Stimulated activated CD4-positive, alpha-beta T cell treated with anti-CD3 and anti-CD28 coated beads, Interleukin-1b, Interleukin-23, amount 100 ng/mL, for 24 hours (primary cell): ENCODE measurements at places on chromosomes 7 and 10.

DNA sequence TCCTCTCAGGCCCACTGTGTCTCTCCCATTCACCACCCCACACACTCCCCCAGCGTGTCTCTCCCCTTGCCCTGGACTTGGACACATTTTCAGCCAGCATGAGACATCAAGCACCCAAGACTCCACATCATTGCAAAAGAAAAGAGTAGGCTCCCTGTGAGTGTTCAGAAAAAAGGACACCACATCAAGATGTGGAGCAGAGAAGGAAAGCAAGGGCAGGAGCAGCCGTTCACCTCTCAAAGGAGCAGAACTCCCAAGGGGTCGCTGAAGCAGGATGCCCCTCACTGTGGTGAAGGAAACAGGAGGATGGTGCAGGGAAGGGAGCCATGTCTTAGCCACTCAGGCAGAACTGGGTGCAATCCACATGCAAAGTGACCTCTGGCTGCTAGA, 89.9 kb upstream of the MACROH2A2 start:
- no peak for DNase-seq

- no peak for DNase-seq
Measured at GRCh38 chr7:26459540-26460193, 168.0 kb downstream of the SNX10 start.

DNA sequence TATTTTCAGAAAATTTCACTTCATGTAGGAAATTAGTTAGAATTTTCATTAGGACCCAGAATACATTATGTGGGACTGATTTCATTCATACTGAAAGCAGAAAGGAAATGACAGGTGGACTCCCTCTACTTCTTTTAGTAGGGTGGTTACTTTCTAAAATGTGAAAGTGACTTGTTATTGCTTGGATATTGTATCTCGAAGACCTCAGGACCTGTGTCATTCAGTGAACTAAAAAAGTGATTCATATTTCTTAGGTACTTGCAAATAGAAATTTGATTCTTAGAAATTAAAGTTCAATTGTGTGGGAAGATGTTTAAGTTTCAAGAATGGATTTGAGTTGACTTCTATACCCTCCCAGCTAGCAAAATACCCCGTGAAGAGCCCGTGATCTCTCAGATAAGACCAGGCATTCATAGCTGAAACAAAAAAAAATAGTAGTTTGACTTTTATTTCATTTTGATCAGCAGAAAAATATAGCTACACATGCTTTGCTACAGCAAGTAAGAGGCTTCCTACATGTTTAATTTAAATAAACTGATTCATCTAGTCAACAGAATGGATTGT, 1037.1 kb downstream of the GATA3 start:
- no peak for DNase-seq

- DNase-seq = no peak
Measured at GRCh38 chr10:47049056-47049851, 138.0 kb downstream of the PTPN20 start.

DNA sequence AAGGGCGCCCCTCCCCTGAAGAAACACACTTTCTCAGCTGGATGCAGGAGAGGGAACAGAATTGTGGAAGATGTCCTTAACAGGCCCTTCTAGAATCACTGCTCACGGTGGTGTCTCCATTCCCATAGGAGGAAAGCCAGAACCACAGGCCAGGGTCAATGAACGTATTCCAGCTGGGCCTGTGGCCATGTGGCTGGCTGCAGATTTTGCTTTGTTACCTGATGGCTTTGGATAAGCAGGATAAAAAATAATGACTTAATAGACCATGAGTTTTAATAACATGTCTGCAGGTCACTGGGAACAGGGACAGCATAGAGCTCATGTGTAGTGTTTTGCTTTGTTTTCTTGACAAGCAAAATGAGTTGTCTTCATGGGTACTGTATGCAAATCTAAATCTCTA, 210.3 kb downstream of the TRIL start:
- no peak for DNase-seq

DNA sequence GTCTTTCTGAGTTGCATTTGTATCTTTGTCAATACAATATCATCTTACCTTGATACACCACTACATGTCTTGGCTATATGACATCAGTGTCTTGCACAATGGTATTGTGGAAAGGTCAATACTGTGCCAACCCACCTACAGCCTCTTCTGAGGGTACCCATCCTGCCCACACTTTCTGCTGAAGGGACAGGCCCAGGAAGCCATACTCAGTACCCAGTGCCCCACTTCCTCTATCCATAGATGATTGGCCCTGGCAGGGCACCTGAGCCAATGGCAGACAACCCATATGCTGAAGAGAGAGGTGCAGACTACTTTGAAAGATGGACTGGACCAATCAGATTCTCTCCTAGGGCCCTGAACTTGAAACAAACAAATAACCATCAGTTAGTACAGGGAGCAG, 152.0 kb upstream of the ADO start:
- no peak for DNase-seq

DNA sequence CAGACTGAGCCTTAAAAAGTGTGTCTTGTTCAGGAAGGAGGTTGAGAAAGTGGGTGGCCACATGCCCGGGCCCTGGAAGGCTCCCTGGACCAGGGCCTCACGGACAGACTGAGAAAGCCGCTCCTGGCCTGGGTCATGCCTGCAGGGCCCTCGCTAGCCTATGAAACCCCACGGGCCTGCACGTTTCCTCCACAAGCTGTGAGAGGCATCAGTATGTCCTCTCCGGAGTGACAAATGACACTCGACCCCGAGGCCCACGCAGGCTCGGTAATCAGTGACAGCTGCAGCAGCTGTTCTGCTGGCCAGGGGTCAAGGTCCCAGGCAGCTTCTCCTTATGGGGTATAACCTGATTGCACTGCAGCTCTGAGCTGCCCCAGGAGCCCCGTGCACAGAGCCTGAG, 47.6 kb downstream of the ASB13 start:
- DNase-seq = no peak

DNA sequence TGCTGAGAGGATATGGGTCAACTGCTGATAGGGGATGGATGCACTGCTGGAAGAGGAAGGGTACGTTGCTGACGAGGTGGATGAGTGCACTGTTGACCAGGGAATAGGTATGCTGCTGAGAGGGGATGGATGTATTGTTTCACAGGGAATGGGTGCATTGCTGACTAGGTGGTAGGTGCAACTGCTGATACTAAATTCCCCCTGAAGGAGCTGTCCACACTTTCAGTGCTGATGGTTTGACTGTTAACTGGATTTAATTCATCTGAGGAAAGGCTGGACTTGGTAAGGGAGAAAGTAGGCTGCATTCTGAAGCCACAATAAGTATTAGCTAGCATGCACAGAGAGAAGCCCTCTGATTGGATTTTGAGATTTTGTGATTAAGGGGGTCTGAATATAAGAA, 1196.8 kb upstream of the PHF14 start:
- no peak for DNase-seq

DNA sequence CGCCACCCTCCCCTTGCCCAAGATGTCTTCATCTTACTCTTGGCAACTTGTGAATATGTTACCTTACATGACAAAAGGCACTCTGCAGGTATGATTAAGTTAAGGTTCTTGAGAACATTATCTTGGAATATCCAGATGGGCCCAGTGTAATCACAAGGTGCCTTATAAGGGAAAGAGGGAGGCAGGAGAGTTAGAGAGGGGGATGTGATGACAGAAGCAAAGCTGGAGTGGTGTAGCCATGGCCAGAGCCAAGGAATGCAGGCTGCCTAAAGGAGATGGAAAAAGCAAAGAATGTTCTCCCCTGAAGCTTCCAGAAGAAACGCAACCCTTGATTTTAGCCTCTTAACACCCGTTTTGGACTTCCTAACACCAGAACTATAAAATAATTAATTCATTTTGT, 318.0 kb downstream of the C7orf25 start:
- no peak for DNase-seq

DNA sequence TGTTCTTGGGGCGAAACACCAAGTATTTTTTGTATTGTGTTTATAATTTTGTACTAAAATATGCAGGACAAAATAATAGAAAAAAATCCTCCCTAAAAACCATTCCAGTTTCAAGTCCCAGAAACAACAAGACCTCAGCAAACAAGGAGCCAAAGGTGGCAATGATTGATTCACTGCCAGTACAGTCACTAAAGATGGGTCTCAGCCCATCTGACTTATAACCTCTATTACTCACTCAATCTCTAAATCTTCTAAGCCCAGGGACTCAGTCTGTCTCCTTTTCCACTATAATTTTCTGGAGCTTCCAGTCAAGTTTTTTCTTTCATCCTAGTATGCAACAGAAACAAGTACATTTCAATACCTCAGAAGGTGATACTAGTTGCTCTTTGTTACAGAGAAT, 33.3 kb downstream of the SNX13 start:
- DNase-seq = no peak

DNA sequence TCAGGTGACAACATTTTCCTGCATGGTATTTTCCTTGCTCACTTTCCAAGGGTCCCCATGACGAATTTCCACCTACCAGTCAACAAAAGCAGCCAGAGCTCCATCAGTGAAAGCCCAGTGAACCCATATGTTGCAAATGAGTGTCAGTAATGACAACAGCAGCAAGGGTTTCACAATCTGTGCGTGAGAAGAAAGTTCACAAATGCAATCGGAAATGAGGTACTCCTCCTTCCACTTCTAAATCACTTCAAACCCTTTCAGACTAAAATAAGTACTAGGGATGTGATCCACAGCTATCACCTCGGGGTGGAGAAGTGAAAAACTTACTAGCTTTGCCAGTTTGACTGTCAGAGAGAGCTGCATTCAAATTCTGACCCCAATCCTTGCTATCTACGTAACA, 55.6 kb upstream of the BET1 start:
- no peak for DNase-seq

DNA sequence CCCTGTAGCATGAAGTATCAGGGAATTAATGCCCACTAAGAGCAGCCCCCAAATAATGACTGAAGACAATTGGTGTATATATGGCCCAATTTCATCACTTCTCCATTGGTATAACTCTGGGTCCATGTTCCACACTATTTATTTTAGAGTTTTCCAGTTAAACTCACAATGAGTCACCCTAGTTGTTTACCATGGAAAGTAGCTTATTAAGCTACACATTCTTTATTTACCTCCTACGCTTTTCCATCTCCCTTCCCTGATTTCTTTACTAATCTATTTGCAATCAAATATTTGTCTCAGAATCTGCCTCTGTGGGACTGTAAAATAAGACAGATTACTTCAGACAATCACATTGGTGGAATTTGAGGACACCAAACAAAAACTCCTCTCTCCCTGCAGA, 655.6 kb downstream of the SORCS1 start:
- no peak for DNase-seq

DNA sequence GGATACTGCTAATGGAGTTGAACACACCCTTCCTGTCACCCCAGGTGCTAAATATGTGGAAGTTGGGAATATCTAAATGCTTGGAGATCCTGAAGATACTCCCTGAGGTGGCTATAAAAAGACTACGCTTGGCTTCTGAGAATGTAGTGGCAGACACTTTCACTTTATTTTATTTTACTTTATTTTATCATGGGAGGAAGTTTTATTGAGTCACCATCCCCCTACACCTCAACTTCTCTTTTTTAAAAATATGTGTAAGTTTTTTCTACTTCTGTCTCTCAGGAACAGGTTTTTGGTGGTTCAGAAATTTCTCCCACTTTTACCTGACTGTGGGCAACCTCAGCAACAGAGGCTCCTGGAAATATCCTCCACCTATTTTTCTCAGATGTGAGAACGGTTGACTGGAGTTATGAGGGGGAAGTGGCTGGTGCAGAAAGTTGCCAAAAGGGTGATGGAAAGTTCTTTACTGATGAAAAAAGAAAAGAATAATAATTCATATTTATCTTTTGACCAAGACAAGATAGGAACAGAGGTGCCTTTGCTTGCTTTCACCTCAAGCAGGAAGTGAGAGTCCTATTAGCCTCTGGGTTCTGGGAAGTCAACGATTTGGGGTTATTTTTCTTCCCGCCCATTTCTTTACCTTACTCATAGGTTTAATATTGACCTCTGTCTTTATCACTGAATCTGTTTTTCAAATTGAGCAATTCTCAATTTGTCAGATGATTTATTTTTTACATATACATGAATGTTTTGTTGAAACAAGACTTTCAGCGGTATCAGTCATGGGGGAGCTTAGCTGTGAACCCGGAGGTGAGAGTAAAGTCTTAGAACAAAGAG, 103.6 kb downstream of the AHR start:
- DNase-seq = no peak

DNA sequence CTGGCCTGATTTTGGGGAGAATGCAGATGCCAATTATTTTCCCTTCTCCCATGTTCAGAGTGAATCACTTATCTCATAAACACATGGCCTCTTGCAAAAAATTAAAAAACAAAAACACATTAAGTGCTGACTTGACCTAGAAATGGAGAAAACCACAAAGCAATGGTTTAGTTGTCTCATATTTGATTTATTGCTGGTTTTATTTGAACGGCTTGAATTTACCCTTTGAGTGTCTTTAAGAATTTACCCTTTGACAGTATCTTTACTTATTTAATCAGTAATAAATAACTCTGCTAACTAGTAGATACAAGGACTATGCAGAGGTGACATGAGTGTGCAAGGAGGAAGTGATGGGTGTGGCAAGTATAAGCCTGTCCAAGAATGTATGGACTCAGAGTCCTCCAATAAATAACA, 68.1 kb upstream of the GSDME start:
- no peak for DNase-seq

DNA sequence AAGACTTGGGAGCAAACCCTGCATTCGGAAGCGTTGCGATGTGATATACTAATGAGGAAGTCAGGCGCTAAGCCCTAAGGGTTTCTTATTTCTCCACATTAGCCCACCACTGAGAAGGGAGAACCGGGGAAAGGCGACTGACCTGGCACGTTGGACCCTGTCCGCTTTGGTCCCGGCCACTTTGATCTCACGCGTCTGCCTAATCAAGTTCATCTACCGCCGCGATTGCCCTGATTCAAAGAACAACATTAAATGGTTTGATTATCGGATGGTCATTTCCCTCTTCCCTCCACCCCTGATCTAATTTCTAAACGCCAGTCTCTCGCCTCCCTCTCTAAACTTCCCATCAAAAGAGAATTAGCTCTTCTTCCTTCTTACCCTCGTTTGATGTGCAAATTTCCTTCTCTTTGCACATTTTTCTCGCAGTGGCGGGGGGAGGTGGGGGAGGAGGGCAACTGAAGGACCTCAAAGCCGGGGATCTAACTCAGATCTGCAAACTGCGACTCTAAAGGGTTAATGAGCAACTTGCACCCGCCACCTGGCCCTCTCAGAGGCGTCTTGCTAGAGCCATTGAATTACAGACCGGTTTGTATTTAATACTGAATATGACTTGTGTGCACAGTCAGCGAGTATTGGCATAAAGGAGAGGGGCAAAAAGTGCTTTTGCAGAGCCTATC, 687 bp upstream of the DKK1 start:
- no peak for DNase-seq

DNA sequence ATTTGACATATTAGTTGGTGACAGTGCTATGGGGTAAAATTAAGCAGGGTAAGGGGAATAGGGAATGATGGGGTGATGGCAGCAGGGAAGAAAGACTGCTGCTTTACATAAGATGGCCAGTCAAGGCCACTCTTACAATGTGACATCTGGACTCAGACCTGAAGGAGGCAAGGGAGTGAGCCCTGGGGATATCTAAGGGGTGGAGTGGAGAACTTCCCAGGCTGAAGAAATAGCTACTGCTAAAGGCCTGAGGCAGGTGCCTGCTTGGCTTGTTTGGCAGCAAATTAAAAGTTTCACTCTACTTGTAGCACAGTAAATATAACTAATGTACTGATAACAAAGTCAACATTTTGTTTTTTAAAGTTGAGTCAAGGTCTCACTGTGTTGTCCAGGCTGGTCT, 93.5 kb downstream of the IDE start:
- DNase-seq = no peak

- no peak for DNase-seq
Measured at GRCh38 chr10:14758994-14759664, 15.6 kb downstream of the FAM107B start.
